ENCODE measurements at places on chromosomes 6 and 20. TPM values are rescaled to one million over a fixed set of nuclear protein-coding genes. Genes with fewer than 3 reads are reported as not detected.
A peak's percentile ranks its signal among the peaks of the same experiment; 100 is the strongest.

GRCh38 chr20:50611128-50611810 is 80.1 kb downstream of the RIPOR3 start:
- peak; percentile 61 for DNase-seq

- DNase-seq = no peak
Measured at GRCh38 chr6:149084026-149084425, 233.5 kb upstream of the TAB2 start.

GRCh38 chr6:139029470-139030227 is 1.1 kb downstream of the ABRACL start:
- DNase-seq = peak; percentile 71

- DNase-seq = peak; percentile 46
Measured at GRCh38 chr6:111661541-111662061, 55.9 kb upstream of the TRAF3IP2 start.

Gene STX11
- 7.8 TPM for total RNA-seq

Measured in left ventricle myocardium superior (tissue), 1 donor.